ENCODE measurements at places on chromosomes 3 and 15.

DNA sequence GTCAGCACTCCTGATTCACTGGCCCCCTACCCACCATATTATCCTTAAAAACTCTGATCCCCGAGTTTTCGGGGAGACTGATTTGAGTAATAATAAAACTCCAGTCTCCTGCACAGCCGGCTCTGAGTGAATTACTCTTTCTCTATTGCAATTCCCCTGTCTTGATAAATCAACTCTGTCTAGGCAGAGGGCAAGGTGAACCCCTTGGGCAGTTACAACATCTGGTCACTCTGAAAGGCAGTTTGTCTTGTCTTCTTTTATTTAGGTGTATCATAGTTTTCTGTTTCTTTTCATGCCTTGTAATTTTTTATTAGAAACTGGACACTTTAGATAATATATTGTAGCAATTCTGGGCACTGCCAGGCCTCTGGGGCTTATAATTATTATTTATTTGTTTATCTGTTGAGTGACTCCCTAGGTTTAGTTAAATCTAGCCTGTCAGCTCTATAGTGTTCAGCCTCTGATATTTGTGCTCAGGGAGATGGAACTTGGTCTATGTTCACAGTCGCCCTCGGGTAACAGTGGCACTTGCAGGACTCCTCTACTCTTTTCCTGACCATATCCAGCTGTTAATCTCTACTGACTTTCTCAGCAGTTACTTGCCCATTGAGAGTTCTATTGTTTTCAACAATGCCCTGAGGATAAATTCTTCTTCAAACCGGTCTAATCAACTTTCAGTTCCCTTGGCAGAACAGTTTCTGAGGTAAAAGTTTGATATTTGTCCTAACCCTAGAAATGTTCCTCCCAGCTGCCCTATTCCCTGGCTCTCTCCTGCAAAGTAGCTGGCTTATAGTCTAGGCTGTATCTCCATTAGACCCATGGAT, 15.5 kb upstream of the PLAAT1 start:
- no peak for DNase-seq

DNA sequence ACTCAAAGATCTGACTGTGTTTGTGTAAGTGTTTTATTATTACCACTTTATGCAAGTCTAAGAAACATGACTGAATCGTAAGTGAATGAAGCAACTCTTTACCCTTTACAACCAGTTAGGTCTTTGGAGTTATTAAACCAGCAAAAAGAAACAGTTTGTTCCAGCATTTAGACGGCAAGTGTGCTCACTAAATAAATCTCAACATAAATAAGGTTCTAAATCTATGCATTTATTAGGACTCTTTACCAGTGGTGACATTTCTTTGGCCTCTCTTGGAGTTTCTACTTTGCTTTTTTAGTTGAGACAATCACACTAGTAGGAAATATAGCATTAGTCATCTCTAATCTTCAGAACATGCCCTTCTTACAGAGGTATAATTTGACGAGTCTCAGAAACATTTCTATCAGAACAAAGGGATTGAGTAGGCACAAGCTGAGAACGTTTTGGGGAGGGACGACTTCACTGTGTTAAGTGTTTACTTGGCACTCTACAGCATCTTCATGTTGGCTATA, 739.9 kb upstream of the NR2F2 start:
- no peak for DNase-seq

DNA sequence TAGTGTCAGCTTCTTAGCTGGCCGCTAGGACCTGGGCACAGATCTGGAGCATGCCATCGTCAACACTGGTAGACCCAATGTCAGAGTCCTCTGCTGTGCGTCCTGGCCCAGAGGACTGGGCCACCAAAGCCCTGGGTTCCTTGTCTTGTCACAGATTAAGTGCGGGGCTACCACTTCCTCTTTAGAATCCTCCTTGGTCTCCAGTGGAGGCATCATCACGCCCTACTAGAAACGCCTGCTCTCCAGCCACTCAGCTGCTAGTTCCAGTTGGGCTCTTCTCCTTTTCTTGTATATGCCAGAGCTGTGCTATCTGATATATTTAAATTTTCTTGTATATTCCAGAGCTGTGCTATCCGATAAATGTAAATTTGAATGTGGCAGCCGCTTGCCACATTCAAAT, 11.2 kb downstream of the PPCDC start:
- no peak for DNase-seq

GRCh38 chr15:52710050-52710707, 31.0 kb upstream of the ATOSA start:
- no peak for DNase-seq

DNA sequence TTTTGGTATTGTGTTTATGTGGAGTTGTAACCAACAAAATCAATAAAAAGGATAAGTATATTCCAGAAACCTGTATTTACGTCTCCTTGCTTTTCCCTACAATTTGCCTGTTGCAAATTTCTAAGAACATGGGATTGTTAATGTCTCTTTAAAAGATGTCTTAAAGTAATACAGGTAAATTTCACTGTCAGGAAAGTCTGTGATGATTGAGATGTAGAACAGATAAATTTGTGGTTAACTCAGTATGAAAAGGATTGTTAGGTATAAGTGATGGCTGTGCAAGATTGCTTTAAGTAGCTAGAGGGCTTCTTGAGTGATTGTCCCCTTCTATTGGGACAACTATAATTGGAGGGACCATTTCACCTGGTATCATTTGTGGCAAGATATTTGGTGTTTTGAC, 6.8 kb downstream of the PTPRG start:
- DNase-seq, result no peak

- no peak for DNase-seq
Observed at GRCh38 chr3:180188512-180189309, 152.0 kb upstream of the PEX5L start.

GRCh38 chr3:51547274-51547673, 8.8 kb downstream of the RAD54L2 start:
- no peak for DNase-seq

GRCh38 chr3:145857956-145858355, 303.0 kb downstream of the PLOD2 start:
- no peak for DNase-seq

DNA sequence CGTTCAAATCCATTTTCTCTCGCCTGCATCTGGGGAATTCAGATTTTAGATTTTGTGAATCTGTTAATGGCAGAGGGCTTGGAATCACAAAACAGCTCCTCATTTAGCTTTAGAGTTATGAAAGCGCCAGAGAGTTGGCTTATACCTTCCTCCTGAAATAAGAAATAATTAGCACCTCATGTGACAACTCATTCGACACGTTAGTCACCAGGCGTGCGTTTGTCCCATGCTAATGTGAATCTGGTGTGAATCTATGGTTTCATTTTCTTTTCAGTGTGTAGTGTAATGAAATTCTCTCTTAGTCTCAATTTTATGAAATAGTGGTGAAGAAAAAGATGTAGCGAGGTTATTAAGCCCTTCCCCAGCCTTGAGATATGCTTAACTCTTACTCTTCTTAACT, 89.4 kb downstream of the EDEM1 start:
- no peak for DNase-seq

DNA sequence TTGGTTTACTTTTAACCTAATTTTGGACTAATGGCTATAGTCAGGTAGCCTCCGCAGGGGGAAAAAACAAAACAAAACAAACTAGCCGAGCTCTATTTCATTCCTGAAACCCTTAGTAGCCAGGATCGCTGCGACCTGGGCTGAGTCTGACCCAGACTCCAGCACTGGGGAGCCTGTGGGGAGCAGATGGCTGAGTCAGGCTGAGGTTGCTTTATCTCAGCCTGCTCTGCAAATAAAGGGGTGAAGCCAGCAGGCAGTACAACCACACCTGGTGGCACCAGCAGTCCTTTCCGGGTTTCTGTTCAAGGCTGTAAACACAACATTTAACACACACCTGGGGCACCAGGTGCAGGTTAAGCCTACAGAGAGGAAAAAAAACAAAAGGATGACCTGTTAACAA, 27.3 kb downstream of the ABHD2 start:
- DNase-seq, result no peak

GRCh38 chr3:180808823-180809575, 103.5 kb upstream of the FXR1 start:
- DNase-seq, result no peak

GRCh38 chr3:161413855-161414210, 42.5 kb upstream of the SPTSSB start:
- no peak for DNase-seq

GRCh38 chr3:107855710-107856109, 235.1 kb downstream of the CD47 start:
- no peak for DNase-seq

DNA sequence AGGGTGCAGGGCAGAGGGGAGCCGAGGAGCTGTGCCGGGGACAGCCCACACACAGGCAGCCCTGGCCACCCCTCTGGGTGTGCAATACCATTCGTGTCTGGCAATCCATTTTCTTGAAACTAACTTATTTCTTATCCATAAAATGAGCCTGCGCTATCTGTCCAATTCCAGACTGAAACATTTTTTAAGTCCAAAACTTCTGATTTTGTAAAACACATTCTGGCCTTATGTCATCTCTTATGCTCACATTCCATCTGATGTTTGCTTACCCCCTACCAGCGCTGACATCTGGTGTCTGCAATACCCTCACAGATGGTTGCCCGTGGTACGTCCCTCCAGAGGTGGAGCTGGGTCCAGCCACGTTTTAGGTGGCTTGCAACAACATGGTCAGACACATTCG, 31.8 kb downstream of the PCSK6 start:
- DNase-seq, result no peak

DNA sequence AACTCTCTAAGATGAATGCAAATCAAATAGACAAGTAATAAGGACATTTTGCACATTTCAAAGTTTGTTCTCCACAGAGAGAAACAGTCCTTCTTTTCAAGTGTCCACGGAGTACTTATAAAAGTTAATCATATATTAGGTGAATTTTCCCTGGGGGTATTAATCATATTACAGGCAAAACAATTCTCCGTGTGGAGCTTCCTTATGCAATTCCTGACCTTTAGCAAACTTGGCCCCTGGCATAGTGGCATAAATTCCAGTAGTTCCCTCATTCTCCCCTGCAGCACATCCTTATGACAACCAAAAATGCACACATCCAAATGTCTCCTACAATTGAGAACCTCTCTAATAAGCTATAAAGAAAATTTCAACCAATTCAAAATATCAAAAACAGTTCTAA, 34.4 kb downstream of the FSIP1 start:
- DNase-seq, result no peak

- no peak for DNase-seq
Observed at GRCh38 chr15:23708332-23708731, 21.2 kb upstream of the NDN start.

DNA sequence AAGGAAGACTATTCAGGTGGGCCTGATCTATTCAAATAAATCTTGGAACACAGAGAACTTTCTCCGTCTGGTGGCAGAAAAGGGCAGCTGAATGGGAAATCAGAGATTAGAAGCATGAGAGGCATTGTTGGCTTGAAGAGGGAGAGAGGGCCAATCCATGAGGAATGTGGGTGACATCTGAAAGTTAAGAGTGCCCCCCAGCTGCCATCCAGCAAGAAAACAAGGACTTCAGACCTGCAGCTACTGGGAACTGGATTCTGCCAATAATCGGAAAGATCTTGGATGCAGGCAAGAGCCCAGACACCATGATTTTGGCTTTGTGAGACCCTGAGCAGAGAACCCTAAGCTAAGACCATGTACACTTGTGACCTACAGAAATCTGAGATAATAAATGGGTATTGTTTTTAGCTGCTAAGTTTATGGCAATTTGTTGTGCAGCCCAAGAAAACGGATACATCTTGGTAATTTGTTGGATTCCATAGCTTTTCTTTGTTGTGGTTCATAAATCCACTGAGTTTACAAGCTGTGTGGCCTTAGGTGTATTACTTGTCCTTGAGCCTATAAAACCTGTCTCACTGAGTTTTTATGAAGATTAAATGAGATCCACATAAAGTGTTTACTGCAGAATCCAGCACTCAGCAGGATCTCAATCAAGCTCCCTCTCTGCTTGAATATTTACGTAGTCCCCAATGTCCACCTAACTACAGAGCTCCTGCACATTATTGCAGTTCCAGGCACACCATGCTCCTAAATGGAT, 82.1 kb upstream of the PRTG start:
- no peak for DNase-seq

DNA sequence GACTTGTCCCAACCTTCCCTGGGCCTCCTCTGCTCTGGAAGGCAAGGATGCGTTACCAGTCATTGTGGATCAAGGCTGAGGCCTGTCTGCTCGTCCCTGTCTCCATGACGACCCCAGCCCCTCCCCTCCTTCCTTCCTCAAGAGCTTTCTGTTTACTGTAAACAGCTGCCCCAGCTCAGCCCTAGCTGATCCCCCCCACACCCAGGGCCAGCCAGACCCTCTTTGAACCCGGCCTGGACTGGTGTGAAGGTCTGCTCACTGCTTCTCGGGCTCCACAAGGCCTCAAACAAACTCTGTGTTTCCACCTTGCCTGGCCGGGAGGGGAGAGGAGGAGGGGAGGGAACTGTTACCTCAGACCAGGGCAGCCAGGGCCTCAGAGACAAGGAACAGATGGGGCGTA, 16.9 kb downstream of the VPS18 start:
- no peak for DNase-seq

DNA sequence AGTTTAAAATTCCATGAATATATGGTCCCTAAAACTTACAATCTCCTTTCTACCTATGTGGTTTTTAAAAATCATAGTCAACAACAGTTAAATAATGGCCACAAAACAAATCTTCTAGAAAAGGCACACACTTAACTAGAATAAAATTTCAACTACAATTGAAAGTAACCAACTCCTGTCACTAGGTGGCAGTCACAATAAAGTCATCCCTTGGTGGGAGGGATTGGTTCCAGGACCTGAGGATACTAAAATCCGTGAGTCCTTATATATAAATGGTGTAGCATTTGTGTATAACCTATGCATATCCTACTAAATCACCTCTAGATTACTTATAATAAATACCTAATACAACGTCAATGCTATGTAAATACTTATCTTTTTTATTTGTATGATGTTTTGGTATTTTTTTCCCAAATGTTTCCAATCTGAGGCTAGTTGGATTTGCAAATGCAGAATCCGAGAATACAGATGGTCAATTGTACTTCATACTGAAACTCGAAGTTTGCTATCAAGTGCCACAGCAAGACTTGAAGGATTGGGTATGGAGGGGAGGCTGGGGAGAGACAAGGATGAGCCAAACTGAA, 172.6 kb downstream of the FMN1 start:
- no peak for DNase-seq

DNA sequence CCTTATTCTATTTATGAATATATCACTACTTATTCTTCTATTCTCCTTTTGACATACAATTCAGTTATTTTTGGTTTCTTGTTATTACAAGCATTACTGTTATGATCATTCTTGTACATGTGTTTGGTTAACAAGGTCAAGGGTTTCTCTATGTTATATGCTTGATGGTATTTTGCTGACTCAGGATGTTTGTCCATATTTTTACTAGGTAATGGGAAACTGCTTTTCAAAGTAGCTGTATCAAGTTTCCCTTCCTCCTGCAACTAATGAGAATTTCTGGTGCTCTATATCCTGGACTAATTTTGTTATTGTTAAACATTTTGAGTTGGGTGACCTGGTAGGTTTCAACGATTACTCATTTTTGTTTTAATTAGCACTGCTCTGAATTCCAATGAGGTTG, 841.0 kb downstream of the OTOL1 start:
- DNase-seq, result no peak
